Hair follicle dermal papilla cell (primary cell): ENCODE measurements at places on chromosomes 7 and 10. TPM values are rescaled to one million over a fixed set of nuclear protein-coding genes. Genes with fewer than 3 reads are reported as not detected.

Gene NUTM2B
- 0.61 and 0.81 TPM in 2 replicates for total RNA-seq

Gene CYP2W1
- not detected in 2 replicates for total RNA-seq

Gene SPOCK2
- total RNA-seq = 0.16 and 0.24 TPM in 2 replicates

Gene CEP55
- 2.9 and 4.9 TPM in 2 replicates for total RNA-seq

Gene TET1
- total RNA-seq = 9.2 and 14.3 TPM in 2 replicates

Gene CRHR2
- total RNA-seq = not detected in 2 replicates

Gene FAM20C
- 70.4 and 95.6 TPM in 2 replicates for total RNA-seq

Gene LRRC4
- total RNA-seq = 0.12 and 0.32 TPM in 2 replicates

Gene PTPRE
- 16.3 and 16.9 TPM in 2 replicates for total RNA-seq

Gene SOSTDC1
- total RNA-seq = 0.32 and 0.73 TPM in 2 replicates

Gene WDFY4
- not detected in 2 replicates for total RNA-seq

Gene LRRD1
- total RNA-seq = 0.16 TPM in 1 of 2 replicates, not detected in the other

Gene NUPR2
- total RNA-seq = not detected in 2 replicates

Gene MKX
- total RNA-seq = 23.7 and 40.8 TPM in 2 replicates

Gene CYP2C9
- not detected in 2 replicates for total RNA-seq

Gene CAMK2B
- total RNA-seq = not detected in 2 replicates

Gene FBXL15
- 5.5 and 6.6 TPM in 2 replicates for total RNA-seq

Gene TAS2R4
- total RNA-seq = 0.61 and 0.81 TPM in 2 replicates

Gene GALNT17
- total RNA-seq = 0.49 and 0.97 TPM in 2 replicates

Gene ANKRD30A
- total RNA-seq = not detected in 2 replicates

Gene KIAA1217
- total RNA-seq = 12.2 and 18.2 TPM in 2 replicates

Gene OGDHL
- 0.16 and 1.5 TPM in 2 replicates for total RNA-seq

Gene PPP1R9A
- 0.24 and 1.6 TPM in 2 replicates for total RNA-seq

Gene NFE2L3
- 0.16 and 0.36 TPM in 2 replicates for total RNA-seq

Gene TMEM196
- not detected in 2 replicates for total RNA-seq

Gene AFAP1L2
- total RNA-seq = 0.49 and 1.8 TPM in 2 replicates

Gene IKZF1
- total RNA-seq = not detected in 2 replicates

Gene KLLN
- 0.85 and 0.97 TPM in 2 replicates for total RNA-seq

Gene IDI2
- total RNA-seq = not detected in 2 replicates

Gene RBM20
- total RNA-seq = 0.12 and 0.16 TPM in 2 replicates
